ENCODE measurements at places on chromosomes 12 and 14.

GRCh38 chr14:31275731-31276130 lies 68.1 kb upstream of the HECTD1 start:
- DNase-seq = no peak

DNA sequence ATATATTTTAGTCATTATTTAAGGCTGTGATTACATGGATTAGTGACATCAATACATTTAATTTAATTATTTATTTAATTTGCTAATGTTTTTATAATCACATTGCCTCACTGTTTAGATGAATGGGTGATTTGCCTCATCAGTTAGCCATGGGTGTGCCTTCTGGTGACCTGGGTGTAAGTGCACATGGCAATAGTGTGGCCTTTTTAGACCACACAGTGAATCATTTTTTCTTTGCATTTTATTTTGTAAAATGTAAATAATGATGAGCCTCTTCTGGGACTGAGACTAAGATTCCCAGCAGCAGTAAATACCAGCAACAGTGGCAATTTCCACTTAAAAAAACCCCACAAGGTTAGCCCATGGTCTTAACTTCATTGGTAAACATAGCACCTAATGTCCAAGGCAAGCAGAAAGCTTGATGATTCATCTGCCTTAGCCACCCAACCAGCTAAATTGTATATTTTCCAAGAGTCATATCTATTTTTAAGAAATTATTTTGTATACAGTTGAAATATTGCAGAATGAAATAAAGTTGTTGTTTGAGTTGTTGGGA lies 235.9 kb upstream of the NOVA1 start:
- DNase-seq = no peak

DNA sequence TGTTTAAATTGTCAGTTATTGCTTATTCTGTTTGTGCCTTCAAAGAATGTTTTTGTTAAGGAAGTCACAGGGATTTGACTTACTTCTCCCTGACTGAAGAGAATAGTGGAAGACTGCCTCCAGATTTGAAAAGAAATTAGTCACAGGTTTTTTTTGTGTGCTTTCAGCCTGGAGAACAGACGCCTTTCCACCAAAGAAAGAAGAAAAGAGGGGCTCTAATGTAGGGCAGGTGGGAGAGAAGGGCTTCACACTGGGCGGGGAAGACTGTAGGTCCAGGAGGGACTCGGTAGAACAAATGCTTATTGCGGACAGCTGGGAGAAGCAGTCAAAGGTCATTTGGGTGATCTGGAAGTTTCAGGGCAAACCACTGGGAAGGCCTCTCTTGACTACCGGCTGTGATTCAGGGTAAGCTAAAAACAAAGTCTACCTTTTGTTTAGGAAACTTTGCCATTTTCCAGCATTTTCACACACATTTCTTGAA lies 76.8 kb downstream of the SAMD4A start:
- no peak for DNase-seq

GRCh38 chr14:79708426-79709388 lies 502.6 kb downstream of the DIO2 start:
- DNase-seq = no peak

- no peak for DNase-seq
Observed at GRCh38 chr12:66910366-66910974, 231.6 kb upstream of the GRIP1 start.

- DNase-seq = peak; percentile 61
Observed at GRCh38 chr14:93954900-93955849, 21.2 kb downstream of the ASB2 start.

- DNase-seq = no peak
Observed at GRCh38 chr14:31070431-31070830, 44.3 kb upstream of the STRN3 start.

GRCh38 chr14:76101391-76102379 lies 50.0 kb upstream of the GPATCH2L start:
- DNase-seq = no peak

DNA sequence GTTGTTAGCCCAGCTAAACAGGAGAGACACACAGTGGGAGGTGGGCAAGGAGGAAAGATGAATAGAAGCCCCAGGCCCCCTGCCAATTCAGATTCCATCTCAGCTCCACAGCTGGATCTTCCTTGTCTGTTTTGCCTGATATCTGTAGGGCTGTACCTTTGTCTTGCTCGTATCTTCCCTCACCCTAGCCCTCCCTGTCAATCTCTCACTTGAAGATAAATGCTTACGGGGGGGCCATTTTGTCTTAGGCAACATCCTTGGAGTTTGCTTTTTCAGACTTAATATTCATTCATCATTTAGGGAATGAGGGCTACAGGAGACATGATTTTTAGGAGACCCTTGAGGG lies 2.4 kb downstream of the KIF5A start:
- DNase-seq = no peak

DNA sequence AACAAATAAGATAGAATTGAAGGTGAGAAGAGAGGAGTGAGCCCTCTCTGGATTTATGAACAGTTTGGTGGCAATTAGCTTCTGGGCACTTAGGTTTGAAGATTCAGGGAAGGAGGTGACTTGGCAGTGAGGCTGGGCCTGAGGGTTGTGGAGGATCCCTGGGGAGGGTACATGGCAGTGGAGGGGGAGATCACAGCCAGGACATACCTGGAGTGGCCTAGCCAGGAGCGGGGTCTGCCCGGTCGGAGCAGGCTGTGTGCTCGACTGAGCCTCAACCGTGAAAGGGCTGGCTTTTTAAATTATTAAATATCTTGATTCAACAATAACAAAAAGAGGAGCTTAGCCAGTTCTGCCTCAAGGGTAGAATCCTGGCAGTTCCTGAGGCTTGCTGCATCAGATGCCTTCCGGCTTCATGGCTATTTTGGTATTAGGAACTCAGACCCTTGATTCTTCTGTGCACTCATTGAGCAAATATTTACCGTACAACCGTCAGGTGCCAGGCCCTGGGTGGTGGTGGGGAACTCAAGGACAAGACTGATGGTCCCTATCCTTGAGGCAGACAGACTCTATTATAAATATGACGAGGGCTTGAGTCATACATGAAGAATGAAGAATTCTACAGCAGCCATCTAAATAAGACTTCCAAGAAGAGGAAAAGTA lies 73.4 kb downstream of the SPTB start:
- no peak for DNase-seq

Data from GM19239 (cell line).